GM19239 (cell line): ENCODE measurements at places on chromosomes 12 and 14.
A peak's percentile ranks its signal among the peaks of the same experiment; 100 is the strongest.

DNA sequence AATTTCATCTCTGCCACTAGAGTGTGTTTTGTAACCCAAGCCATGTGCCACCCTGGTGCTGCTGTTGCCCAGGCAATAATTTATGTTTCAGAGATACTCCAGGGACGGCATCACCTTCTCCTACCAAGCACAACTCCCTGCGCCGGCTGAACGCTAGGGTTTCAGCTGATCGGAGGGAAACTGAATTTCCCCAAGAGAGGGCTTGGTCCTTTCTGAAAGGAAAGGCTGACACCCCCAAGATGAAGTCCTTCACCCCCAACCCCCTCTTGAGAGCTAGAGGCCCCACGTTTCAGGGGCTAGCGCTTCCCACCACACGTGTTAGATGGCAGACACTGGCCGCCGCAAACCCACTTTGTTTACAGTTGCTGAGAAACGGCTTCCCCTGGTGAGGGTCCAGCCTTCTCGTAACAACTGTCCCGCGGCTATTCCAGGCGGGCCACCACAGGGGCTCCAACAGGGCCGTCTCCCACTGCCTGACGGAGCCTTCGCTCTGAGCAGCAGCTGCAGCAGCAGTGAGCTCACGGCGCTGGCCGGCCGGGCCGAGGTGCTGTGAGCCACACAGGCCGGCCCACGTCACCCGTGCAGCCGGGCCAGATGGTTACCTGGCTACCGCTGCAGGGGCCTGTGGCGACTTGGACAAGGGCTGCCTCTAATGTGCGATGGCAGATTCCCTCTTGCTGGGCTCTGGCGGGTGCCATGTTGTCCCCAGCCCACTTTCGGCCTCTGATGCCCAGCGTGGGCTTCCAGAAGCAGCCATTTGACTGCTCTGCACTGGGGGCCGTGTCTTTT is 66.4 kb downstream of the TESC start:
- DNase-seq: no peak

- no peak for DNase-seq
Observed at GRCh38 chr14:99325016-99325415, 53.0 kb upstream of the BCL11B start.

- DNase-seq: no peak
Observed at GRCh38 chr12:71092290-71092689, 65.5 kb downstream of the TSPAN8 start.

DNA sequence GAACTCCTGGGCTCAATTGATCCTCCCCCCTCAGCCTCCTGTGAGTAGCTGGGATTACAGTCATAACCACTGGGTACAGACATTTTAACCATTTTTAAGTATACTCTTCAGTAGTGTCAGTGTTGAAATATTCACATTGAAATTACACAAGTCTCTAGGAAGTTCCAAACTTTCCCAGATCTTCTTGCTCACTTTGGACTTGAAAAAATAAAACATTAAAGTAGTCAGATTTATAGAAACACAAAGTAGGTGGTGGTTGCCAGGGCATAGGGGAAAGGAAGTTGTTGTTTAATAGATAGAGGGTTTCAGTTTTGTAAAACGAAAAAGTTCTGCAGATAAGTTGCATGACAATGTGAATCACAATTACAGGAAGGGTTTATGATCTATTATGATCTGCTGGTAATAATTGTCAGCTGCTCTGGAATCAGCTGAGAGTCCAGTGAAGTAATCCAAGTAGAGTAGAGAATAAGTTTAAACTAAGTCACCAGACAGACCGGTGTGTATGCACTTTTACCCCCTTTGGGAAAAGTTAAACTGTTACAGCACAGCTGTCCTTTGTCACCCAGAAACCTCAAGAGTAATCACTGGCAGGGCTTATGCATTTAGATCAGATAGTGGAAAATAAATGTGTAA is 27.4 kb downstream of the PCNX1 start:
- peak; percentile 25 for DNase-seq

DNA sequence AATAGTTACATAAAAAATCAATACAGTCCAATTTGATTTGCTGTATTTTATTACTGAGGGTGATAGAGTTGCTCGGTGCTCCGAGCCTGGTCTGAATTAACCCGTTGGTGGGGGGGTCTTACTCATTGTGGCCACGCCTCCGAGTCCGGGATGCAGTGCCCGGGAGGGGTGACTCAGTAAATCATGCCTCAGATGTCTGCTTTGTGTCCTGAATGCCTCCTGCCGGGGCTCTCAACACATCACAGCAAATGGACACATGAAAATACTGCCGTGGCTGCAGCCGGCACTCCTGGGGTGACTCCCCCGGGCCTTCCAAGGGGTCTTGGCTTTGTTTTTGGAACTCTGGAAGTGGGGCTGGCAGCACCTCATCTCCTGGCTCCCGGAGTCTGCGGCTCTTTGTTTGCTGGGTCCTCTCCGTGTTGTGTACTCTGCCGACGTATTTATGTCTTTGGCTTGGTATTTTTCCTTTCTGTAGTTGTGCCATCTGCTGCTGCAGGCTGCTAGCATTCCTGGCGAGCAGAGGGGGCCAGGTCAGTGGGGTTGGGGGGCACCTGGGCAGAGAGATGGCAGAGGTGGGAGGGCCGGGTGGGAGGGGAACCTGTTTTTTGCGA is 129.0 kb downstream of the AACS start:
- DNase-seq: no peak

GRCh38 chr14:21347201-21347600 is 36.6 kb downstream of the SUPT16H start:
- no peak for DNase-seq

- DNase-seq: no peak
Observed at GRCh38 chr14:91354979-91355685, 62.5 kb downstream of the CCDC88C start.

DNA sequence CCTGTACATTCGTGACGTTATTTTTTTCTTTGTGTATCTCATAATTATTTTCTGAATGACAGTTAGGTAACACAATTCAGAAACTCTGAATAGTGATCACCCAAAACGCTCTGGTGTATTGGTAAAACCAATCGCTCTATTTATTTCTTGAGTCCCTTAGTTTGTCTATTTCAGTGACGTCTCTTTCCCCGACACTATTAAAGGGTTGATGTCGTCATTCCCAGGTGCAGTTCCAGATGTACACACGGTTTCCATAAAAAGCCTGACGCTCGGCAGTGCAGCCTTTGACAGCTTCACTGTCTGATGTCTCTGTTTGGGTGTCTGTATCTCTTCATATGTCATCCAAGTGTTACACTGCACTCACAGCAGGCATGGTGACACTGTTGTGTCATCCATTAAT is 701.4 kb downstream of the TMEM121 start:
- DNase-seq: no peak

GRCh38 chr12:106246891-106247673 is 738 bp downstream of the CKAP4 start:
- DNase-seq: peak; percentile 67

GRCh38 chr14:94581127-94581999 is at the start of gene SERPINA5:
SERPINA5 (plus strand) TSS chr14:94581426; CDS start chr14:94587363, 5,937 bp downstream.
- no peak for DNase-seq
